Suprapubic skin (tissue), 4 donors: ENCODE measurements at places on chromosomes 2 and 18. TPM values are rescaled to one million over a fixed set of nuclear protein-coding genes. Genes with fewer than 3 reads are reported as not detected.

GRCh38 chr2:73297151-73297559, 3.8 kb upstream of the EGR4 start:
- no peaks in the 10 kb centered on the region for H3K36me3 ChIP-seq
- DNase-seq = no peak
- H3K27me3 ChIP-seq = peaks cover 82% of the 10 kb centered on the region
- H3K4me1 ChIP-seq = peaks cover 17% of the 10 kb centered on the region
- no peak overlapping the region for H3K27ac ChIP-seq
- H3K4me3 ChIP-seq = no peak overlapping the region

DNA sequence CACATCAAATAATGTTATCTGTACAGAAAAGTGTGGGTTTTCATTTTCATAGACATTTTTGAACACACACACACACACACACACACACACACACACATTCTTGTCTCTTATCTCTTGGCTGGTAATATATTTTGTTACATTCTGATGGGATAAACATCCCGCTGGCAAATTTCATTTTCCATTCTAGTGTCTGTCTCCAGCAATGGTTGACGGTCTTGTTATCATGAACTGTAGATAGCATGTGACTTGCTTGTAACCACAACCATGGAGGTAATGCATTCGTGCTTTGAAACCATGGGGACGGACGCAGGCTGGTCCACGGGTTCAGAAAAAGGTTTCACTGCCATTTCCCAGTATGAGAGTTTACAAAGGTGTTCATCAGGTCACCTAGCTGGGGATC, 156.4 kb downstream of the PPP1R1C start:
- H3K27ac ChIP-seq = no peak overlapping the region
- H3K27me3 ChIP-seq = no peaks in the 10 kb centered on the region
- DNase-seq = no peak
- no peaks in the 10 kb centered on the region for H3K4me1 ChIP-seq
- no peaks in the 10 kb centered on the region for H3K36me3 ChIP-seq

DNA sequence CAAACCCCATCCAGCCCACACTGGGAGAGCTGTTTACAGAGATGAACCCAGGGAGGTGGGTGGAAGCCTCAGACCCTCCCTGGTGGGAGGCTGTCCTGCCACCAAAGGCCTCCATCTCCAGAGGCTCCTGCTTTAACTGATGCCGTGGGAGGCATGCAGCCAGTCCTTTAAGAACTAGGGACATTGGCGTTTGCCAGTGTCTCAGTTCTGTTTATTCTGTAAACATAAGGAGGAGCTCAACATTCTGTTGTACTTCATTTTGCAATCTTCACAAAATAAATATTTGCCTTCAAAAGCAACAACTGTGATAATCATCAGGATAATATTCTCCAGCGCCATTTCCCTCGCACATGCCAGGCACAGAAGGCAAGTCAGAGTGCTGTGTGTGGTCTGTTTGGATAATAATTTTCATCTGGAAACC, 6.8 kb downstream of the EDAR start:
- no peak overlapping the region for H3K27ac ChIP-seq
- H3K4me3 ChIP-seq = no peak overlapping the region
- H3K36me3 ChIP-seq = no peaks in the 10 kb centered on the region
- H3K27me3 ChIP-seq = peaks cover 9% of the 10 kb centered on the region

DNA sequence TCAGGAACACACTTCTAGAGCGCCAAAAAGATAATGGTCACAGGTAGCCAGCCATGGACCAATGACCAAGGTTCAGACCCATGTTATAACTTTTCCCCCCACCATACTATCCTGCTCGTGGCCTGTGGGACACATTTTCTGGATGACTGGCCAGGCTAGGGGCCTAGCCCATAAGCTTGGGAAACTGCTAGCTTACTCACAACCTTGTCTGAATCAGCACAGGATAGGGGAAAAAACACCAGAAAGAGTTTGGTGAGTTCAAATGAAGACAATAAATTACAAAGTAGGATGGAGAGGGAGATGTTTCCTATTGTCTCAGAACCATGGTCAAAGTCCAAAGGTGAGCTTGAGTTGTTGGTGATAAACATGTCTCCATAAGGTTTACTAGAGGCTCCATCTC, 156.3 kb upstream of the CCDC68 start:
- H3K27me3 ChIP-seq = no peaks in the 10 kb centered on the region
- no peak overlapping the region for H3K4me3 ChIP-seq
- H3K4me1 ChIP-seq = peaks cover 2% of the 10 kb centered on the region
- H3K36me3 ChIP-seq = no peaks in the 10 kb centered on the region
- H3K27ac ChIP-seq = no peak overlapping the region

GRCh38 chr2:44883356-44883755, 58.1 kb upstream of the SIX3 start:
- no peaks in the 10 kb centered on the region for H3K4me1 ChIP-seq
- H3K27ac ChIP-seq = no peak overlapping the region
- H3K36me3 ChIP-seq = no peaks in the 10 kb centered on the region
- DNase-seq = no peak
- H3K27me3 ChIP-seq = peaks cover 61% of the 10 kb centered on the region

- no peaks in the 10 kb centered on the region for H3K36me3 ChIP-seq
- H3K27ac ChIP-seq = no peak overlapping the region
- no peak for DNase-seq
Measured at GRCh38 chr18:55743133-55743532, 155.1 kb upstream of the TCF4 start.

- H3K4me3 ChIP-seq = no peak overlapping the region
- H3K27ac ChIP-seq = no peak overlapping the region
- no peaks in the 10 kb centered on the region for H3K4me1 ChIP-seq
- H3K27me3 ChIP-seq = no peaks in the 10 kb centered on the region
Measured at GRCh38 chr18:51988277-51988676, 351.7 kb upstream of the DCC start.

DNA sequence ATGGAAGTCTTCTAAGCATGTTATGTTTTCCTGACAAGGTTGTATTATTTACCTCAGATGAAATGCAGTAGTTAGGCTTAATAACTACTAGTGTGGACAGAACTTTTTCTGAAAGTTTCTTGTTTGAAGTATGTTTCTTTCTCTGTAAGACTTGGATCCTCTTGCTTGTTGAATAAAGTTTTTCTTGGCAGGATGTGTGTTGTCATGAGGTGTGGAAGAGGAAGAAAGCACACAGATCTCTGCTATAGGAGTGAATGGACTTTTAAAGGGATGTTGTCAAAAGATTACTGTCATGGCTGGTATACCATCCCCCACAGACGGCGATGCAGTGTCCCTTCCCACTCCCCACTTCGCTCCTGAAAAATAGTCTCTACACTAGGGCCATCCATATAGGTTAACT, 2.6 kb downstream of the CAB39 start:
- no peak overlapping the region for H3K27ac ChIP-seq
- H3K27me3 ChIP-seq = no peaks in the 10 kb centered on the region
- H3K36me3 ChIP-seq = peaks cover under 1% of the 10 kb centered on the region

- H3K4me3 ChIP-seq = no peak overlapping the region
- H3K27ac ChIP-seq = no peak overlapping the region
- H3K27me3 ChIP-seq = no peaks in the 10 kb centered on the region
- DNase-seq = no peak
- H3K4me1 ChIP-seq = peaks cover 22% of the 10 kb centered on the region
Measured at GRCh38 chr2:69210385-69210784, 176.6 kb downstream of the GFPT1 start.

- DNase-seq = no peak
- no peak overlapping the region for H3K27ac ChIP-seq
- no peak overlapping the region for H3K4me3 ChIP-seq
Measured at GRCh38 chr2:120809609-120810440, 74.2 kb downstream of the GLI2 start.

DNA sequence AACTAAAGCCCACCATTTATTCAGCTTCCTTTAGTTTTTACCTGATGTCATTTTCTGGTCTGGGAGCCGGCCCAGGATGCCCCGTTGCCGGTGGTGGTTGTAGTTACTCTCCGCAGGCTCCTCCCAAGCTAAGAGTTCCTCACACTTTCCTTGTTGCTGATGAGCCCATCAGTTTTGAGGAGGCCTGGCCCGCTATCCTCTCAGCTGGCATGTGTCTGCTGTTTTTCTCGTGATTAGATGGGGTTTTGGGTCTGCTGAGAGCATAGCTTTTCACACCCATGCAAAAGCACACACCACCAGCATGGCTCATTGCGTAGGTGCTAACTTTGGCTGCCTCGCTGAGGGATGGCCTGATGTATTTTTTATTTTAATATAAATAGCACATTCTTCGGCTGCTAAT, 72.1 kb downstream of the PSMG2 start:
- no peak overlapping the region for H3K27ac ChIP-seq
- no peak for DNase-seq
- no peaks in the 10 kb centered on the region for H3K27me3 ChIP-seq
- H3K4me1 ChIP-seq = no peaks in the 10 kb centered on the region
- H3K36me3 ChIP-seq = no peaks in the 10 kb centered on the region

GRCh38 chr2:69642709-69643601, 584 bp downstream of the AAK1 start:
- peak; percentile 72 for DNase-seq
- H3K36me3 ChIP-seq = no peaks in the 10 kb centered on the region
- peaks cover 59% of the 10 kb centered on the region for H3K4me1 ChIP-seq
- H3K27me3 ChIP-seq = no peaks in the 10 kb centered on the region
- peak overlapping the region; percentile 93 for H3K27ac ChIP-seq

GRCh38 chr2:29295845-29296244, 180.6 kb downstream of the CLIP4 start:
- H3K4me3 ChIP-seq = no peak overlapping the region
- no peak overlapping the region for H3K27ac ChIP-seq
- H3K27me3 ChIP-seq = peaks cover 35% of the 10 kb centered on the region
- DNase-seq = no peak
- H3K36me3 ChIP-seq = no peaks in the 10 kb centered on the region
- no peaks in the 10 kb centered on the region for H3K4me1 ChIP-seq

DNA sequence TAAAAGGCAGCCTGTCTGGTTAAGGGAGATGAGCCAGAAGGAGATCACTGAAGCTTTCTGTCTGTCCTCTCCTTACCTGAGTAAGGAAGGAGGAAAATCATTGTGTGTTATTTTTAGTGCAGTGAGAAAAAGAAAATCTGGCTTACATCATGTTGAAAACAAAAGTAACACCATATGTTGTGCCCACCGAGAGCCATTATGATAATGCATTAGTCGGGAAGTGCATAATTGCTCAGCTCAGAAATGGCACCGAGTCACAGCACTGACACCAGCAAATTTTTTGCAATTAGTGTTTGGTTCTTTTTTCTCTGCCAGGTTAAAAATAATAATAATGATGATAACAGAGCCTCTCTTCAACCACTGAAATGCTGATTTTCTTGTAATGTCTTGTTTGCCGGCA, 46.6 kb downstream of the HNMT start:
- no peaks in the 10 kb centered on the region for H3K4me1 ChIP-seq
- H3K36me3 ChIP-seq = peaks cover 13% of the 10 kb centered on the region
- H3K27ac ChIP-seq = no peak overlapping the region

DNA sequence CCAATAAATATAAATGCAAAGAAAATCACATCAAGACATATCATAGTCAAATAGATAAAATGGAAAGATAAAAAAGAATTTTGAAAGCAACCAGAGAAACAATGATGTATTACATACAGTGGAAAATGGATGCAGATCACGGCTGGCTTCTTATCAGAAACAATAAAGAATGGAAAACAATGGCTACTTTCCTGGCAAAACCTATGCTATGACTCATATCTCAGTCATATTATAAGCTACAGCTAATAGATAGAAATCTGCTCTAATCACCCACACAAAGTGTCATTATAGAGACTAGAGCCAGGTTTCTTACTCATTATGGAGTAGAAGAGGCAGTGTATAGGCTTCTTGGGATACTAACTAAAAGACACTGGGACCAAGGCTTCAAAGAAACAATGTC, 93.5 kb upstream of the TACR1 start:
- H3K36me3 ChIP-seq = no peaks in the 10 kb centered on the region
- H3K27ac ChIP-seq = no peak overlapping the region
- H3K4me1 ChIP-seq = peaks cover 2% of the 10 kb centered on the region
- H3K27me3 ChIP-seq = no peaks in the 10 kb centered on the region

- no peak for DNase-seq
- peaks cover 12% of the 10 kb centered on the region for H3K4me1 ChIP-seq
- no peak overlapping the region for H3K27ac ChIP-seq
- H3K36me3 ChIP-seq = no peaks in the 10 kb centered on the region
- H3K4me3 ChIP-seq = no peak overlapping the region
Measured at GRCh38 chr2:111032721-111033429, 87.8 kb upstream of the BCL2L11 start.

DNA sequence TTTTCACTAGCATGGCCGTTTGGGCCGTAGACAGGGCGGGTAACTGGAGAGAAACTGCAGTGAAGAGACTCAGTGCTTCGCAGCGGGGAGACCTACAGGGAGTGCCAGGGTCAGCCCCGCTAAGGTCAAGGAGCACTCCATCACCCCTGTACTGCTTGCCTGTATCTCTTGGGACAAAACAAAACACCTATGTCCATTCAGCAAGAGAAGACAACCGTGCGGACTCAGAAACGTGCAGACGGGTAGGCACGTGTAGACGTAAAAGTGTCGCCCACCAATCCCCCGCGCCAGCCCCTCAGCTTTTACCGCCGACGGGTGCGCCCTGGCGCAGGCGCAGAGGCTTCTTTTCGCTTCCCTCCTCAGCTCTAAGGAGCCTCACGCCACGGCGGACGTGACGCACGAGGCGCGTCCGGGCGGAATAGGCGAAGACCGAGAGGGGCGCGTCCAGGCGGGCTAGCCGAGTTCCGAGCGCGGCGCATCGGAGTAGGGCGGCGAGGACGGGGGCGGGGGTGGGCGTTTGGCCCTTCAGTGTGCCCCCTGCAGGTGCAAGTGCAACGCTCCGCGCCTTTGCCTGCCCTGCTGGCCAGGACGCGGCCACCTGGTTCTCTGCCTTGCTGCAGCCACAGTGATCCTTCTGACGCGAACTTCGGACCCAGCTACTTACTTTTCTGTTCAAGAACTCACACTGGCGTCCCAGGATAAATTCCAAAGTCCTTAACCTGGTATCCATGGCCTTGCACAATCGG, 3.3 kb upstream of the SOS1 start:
- H3K4me1 ChIP-seq = peaks cover 47% of the 10 kb centered on the region
- peak overlapping the region; percentile 59 for H3K4me3 ChIP-seq
- no peaks in the 10 kb centered on the region for H3K36me3 ChIP-seq
- peak; percentile 96 for DNase-seq

GRCh38 chr2:61993422-61994024, 88.0 kb downstream of the COMMD1 start:
- H3K27me3 ChIP-seq = no peaks in the 10 kb centered on the region
- no peak for DNase-seq
- H3K4me3 ChIP-seq = no peak overlapping the region
- H3K4me1 ChIP-seq = peaks cover 3% of the 10 kb centered on the region

- no peak overlapping the region for H3K4me3 ChIP-seq
- H3K4me1 ChIP-seq = no peaks in the 10 kb centered on the region
- H3K27ac ChIP-seq = peak overlapping the region; percentile 70
- no peak for DNase-seq
- no peaks in the 10 kb centered on the region for H3K27me3 ChIP-seq
- H3K36me3 ChIP-seq = no peaks in the 10 kb centered on the region
Measured at GRCh38 chr2:105497094-105497493, 98.2 kb upstream of the FHL2 start.

GRCh38 chr2:96550787-96551604, 14.4 kb downstream of the ARID5A start:
- DNase-seq = peak; percentile 72
- H3K4me3 ChIP-seq = no peak overlapping the region
- H3K4me1 ChIP-seq = peaks cover 27% of the 10 kb centered on the region
- H3K27me3 ChIP-seq = no peaks in the 10 kb centered on the region

The FKBP7 gene
- 3.4 TPM for total RNA-seq

The EFHD1 gene
- total RNA-seq = 15.8 TPM

The DNAH7 gene
- 0.10 TPM for total RNA-seq

The SERPINB13 gene
- 17.3 TPM for total RNA-seq

The CSRNP3 gene
- 6.5 TPM for total RNA-seq

The SRD5A2 gene
- total RNA-seq = not detected
